Mesangial cell (primary cell): ENCODE measurements at places on chromosomes 2 and 18. TPM values are rescaled to one million over a fixed set of nuclear protein-coding genes. Genes with fewer than 3 reads are reported as not detected.

Gene CRYGD
- total RNA-seq, result not detected in 2 replicates

Gene LIMS4
- total RNA-seq, result 3.0 and 4.7 TPM in 2 replicates

Gene ATIC
- total RNA-seq, result 57.3 and 68.1 TPM in 2 replicates

Gene MARCO
- total RNA-seq, result not detected in 2 replicates

Gene CCL20
- total RNA-seq, result 2.3 TPM in 1 of 2 replicates, not detected in the other

Gene FAP
- total RNA-seq, result 7.3 and 25.0 TPM in 2 replicates

Gene TLK1
- 11.5 and 13.0 TPM in 2 replicates for total RNA-seq

Gene DOK6
- total RNA-seq, result 0.16 and 5.2 TPM in 2 replicates

Gene IL1RL1
- total RNA-seq, result under 0.01 TPM in 1 of 2 replicates, not detected in the other

Gene NEURL3
- total RNA-seq, result 0.49 and 4.2 TPM in 2 replicates

Gene CTIF
- total RNA-seq, result 28.5 and 34.1 TPM in 2 replicates

Gene TRIB2
- total RNA-seq, result 9.3 and 17.1 TPM in 2 replicates

Gene TNFAIP6
- 0.38 and 1.1 TPM in 2 replicates for total RNA-seq

Gene CD8B2
- total RNA-seq, result not detected in 2 replicates

Gene DDX1
- 29.2 and 47.9 TPM in 2 replicates for total RNA-seq

Gene GCG
- total RNA-seq, result not detected in 2 replicates

Gene EPHA4
- 11.9 and 16.7 TPM in 2 replicates for total RNA-seq

Gene LAMA1
- total RNA-seq, result 14.3 and 17.5 TPM in 2 replicates

Gene NMUR1
- 0.13 TPM in 1 of 2 replicates, not detected in the other for total RNA-seq

Gene SAG
- total RNA-seq, result not detected in 2 replicates

Gene MROH2A
- not detected in 2 replicates for total RNA-seq

Gene PRKAG3
- not detected in 2 replicates for total RNA-seq

Gene TDRD15
- not detected in 2 replicates for total RNA-seq

Gene POTEE
- not detected in 2 replicates for total RNA-seq

Gene ACMSD
- not detected in 2 replicates for total RNA-seq

Gene GREB1
- total RNA-seq, result under 0.01 and 0.51 TPM in 2 replicates

Gene TUBA3E
- not detected in 2 replicates for total RNA-seq

Gene ATOH8
- 2.4 and 3.3 TPM in 2 replicates for total RNA-seq

Gene ASXL3
- total RNA-seq, result 0.33 and 0.76 TPM in 2 replicates

Gene LOXHD1
- total RNA-seq, result not detected in 2 replicates

Gene SCYGR4
- total RNA-seq, result not detected in 2 replicates

Gene CTAGE1
- total RNA-seq, result not detected in 2 replicates

Gene HNMT
- total RNA-seq, result 0.33 and 1.6 TPM in 2 replicates

Gene DNAJC5G
- not detected in 2 replicates for total RNA-seq

Gene MLPH
- 79.8 and 114 TPM in 2 replicates for total RNA-seq

Gene VAMP8
- 26.7 and 34.1 TPM in 2 replicates for total RNA-seq

Gene LRRC30
- total RNA-seq, result not detected in 2 replicates

Gene LONRF2
- total RNA-seq, result 0.49 and 1.9 TPM in 2 replicates

Gene BAZ2B
- 5.5 and 24.8 TPM in 2 replicates for total RNA-seq

Gene THUMPD2
- total RNA-seq, result 2.5 and 4.9 TPM in 2 replicates

Gene CERKL
- 0.38 and 0.65 TPM in 2 replicates for total RNA-seq

Gene SPP2
- not detected in 2 replicates for total RNA-seq

Gene ZBTB7C
- total RNA-seq, result 1.1 and 3.7 TPM in 2 replicates

Gene EMILIN1
- total RNA-seq, result 15.2 and 79.6 TPM in 2 replicates

Gene STAT4
- total RNA-seq, result under 0.01 and 0.38 TPM in 2 replicates

Gene LYG1
- total RNA-seq, result 0.51 TPM in 1 of 2 replicates, not detected in the other

Gene ADAM23
- total RNA-seq, result 0.33 and 1.1 TPM in 2 replicates

Gene BUB1
- 5.5 and 81.8 TPM in 2 replicates for total RNA-seq

Gene PLB1
- 0.81 and 2.9 TPM in 2 replicates for total RNA-seq

Gene PARD6G
- total RNA-seq, result 3.7 and 5.3 TPM in 2 replicates

Gene MC4R
- total RNA-seq, result 0.13 TPM in 1 of 2 replicates, not detected in the other

Gene FHOD3
- 28.7 and 55.8 TPM in 2 replicates for total RNA-seq

Gene SERPINB2
- total RNA-seq, result 0.49 TPM in 1 of 2 replicates, not detected in the other

Gene EFEMP1
- total RNA-seq, result 65.4 and 79.4 TPM in 2 replicates

Gene CPS1
- 1.3 and 4.8 TPM in 2 replicates for total RNA-seq

Gene C2orf49
- total RNA-seq, result 4.7 and 5.2 TPM in 2 replicates

Gene GNLY
- not detected in 2 replicates for total RNA-seq

Gene IL36RN
- not detected in 2 replicates for total RNA-seq

Gene DSC1
- total RNA-seq, result not detected in 2 replicates
